Activated T-helper 1 cell treated with Interleukin-2 at 50 U/mL for 16 hours (primary cell): ENCODE measurements at places on chromosomes 12 and 14.

DNA sequence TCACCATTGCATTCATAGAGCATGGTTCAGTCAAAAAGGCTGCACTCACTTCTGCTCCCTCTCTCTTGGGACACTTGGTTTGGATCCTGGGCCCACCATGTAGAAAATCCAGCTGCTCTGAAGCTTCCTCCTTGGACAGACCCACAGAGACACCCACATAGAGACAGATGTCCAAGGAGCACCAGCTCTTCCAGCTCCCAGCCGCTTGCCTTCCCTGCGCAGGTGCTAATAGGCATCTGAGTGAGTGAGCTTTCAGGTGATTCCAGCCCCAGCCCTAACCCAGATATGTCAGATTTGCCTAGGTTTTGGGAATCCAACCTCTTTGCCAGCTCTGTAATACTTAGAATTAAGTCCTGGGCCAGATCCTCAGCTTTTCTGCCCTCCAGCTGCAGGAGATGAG lies 38.6 kb downstream of the DLK1 start:
- DNase-seq = no peak

DNA sequence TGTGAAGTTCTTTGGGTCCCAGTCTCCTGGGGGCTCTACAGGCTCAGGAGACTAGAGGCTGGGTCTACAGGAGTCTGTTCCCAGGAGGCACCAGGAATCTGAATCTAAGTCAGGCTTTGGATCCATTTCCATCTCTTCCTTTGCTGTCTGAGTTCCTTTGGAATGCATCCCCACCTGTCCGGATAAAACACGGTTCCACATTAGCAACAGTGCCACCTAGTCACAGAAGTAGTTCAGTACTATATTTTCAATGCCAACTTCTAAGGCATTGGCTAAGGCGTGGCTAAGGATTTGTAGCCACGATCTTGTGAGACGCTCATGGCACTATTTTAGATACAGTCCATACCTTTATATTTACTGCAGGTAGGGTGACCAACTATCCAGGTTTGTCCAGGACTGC lies 15.1 kb downstream of the ZC2HC1C start:
- no peak for DNase-seq

DNA sequence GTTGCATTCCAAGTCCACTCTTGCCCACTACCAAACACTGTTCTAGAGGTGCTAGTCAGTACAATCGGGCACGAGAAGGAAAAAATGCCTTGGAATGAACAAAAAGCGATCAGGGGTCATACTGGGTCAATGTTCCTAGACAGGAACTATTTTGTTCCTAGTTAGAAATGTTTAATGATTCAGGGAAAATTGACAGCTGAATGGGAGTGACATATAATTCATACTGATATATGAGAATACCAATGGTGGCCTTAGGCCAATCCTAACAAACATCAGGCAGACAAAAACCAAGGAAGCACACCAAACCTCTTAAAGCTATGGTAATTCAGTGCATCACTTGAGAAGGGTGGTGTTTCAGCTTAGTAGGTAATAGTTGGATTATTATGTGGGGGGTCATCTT lies 51.1 kb downstream of the ANAPC7 start:
- no peak for DNase-seq

DNA sequence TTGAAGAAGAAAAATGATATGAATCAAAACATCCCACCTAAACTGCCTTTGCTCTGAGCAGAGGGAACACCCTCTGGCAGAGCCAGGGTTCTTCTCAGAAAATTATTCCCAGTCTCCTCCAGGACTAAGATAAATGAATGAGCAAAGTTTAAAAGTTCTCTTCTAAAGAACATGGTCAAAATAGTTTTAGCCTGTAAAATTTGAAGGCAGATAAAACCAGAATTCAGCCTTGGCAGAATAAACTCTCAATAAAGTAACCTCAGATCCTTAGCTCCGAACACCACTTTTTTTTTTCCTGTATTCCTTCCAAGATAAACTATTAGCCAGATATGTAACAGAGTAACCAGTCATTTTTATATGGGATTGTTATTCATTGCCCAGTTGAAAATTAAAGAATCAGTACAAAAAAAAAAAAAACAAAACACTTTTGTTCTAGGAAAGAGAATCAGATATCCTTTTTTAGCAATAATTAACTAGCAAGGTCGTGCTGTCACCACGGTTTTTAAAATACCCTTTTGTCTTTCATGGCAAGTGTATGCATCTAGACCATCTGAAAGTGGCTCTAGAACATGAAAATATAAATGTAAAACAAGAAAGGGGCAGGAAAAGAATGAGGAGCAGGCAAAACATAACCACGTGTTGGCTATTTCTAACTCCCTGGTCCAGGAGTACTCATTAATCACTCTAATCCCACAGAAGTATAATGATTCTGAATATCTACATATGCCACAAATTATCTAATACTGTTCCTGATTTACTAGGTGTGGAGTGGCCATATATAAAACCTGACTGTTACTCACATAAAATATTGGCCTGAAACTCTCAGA lies 60.8 kb downstream of the CAPZA3 start:
- DNase-seq = no peak

DNA sequence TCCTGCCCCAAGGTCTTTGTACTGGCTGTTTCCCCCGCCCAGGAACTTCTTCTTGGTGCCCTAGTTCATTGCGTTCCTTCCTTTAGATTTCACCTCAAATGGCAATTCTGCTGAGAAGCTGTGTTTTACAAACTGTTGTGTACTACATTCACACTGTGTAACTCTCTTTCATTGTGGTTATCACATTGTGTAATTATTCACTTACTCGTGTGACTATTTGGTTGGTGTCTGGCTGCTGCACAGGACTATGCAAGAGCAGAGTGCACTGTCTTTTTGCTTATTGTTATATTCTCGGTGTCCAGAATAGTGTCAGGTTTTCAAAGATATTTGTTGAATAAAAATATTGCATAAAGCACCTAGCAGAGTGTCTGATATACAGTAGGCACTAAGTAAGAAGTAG lies 177.2 kb upstream of the PRICKLE1 start:
- no peak for DNase-seq

DNA sequence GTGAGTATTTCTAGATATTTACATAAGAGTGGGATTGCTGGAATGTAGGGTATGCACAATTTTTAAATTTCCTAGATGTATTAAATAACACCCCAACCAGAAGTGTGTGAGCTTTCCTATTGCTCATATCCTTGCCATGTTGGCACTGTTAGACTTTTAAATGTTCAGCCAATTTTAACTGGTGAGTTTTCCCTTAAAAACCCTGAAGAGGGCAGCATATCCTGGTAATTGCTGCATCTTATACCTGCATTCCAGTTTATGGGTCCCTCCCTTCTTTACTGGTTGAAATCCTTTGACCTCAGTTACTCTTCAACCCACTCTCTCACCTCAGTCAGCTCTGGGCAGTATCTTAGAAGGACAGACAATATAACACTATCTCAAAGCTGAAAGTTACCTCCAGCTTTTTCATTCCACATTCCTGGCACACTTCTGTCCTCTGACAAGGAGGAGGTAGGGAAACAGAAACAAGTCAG lies 270.6 kb downstream of the PAWR start:
- no peak for DNase-seq

DNA sequence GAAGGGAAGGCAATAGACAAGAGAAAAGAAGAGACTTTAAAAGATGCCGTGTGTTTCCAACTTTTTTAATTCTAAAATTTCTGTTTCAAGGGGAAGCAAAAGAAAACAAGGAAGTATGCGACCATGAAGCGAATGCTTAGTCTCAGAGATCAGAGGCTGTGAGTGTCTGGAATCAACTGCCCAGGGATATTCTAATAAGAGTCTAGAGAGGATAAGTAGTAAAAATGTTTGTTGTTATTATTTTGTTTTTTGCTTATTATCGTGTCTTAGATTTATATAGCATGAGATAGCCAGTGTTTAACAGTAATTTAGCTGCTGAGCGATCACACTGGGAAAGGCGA lies 421 bp downstream of the FCF1 start:
- no peak for DNase-seq

DNA sequence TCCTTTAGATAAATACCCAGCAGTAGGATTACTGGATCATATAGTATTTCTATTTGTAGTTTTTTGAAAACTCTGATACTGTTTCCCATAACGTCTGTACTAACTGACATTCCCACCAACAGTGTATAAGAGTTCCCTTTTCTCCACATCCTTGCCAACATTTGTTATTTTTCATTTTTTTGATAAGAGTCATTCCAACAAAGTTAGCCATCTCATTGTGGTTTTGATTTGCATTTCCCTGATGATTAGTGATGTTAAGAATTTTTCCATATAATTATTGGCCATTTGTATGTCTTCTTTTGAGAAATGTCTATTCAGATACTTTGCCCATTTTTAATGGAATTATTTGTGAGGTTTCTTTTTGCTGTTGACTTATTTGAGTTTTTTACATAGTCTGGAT lies 486.0 kb downstream of the FLRT2 start:
- no peak for DNase-seq

- DNase-seq = no peak
Measured at GRCh38 chr14:72812292-72812851, 81.5 kb downstream of the DPF3 start.

GRCh38 chr12:76451528-76451927 lies 103.3 kb upstream of the BBS10 start:
- DNase-seq = no peak

GRCh38 chr14:54317391-54317790 lies 79.4 kb upstream of the CDKN3 start:
- DNase-seq = no peak

DNA sequence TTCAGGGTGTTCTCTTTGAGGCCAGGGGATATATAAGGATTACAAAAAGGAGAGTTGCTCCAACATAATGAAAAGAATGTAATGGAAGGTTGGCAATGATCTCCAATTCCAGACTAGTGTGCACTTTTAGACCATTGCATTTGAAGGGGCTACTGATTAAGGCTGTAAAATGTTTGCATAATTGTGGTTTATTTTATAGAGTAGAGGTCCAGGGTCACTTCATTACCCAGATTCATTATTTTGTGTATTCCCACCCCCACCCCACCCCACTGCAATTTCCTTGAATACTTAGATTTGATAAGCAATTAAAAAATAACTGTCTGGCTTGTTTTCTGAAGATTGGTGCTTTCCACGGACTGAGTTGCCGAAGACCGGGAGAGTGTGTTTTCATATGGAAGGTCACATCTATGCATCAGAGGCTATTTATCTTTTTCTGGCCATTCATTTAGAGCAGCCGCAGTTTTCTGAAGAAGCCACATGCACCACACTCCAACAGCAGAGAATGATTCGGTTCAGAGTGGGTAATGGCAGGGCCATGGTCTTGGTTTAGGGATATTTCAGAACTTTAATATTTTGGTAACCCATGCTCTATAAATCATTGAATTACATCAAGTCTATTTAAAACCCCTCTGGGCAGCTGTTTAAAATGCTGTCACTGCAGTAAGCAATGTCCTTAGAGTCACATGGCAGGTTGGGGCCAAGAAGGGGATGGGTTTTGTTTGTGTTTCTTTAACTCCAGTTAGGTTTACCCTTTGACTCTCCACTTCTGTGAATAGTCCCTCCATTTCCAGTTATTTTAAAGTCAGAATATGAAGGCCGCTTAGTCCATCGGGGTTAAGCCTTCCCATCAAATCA lies 94.6 kb downstream of the TMEM30B start:
- no peak for DNase-seq

GRCh38 chr12:105192624-105193225 lies 43.2 kb downstream of the APPL2 start:
- DNase-seq = no peak

- DNase-seq = no peak
Measured at GRCh38 chr12:106084014-106084671, 54.6 kb downstream of the NUAK1 start.

- no peak for DNase-seq
Measured at GRCh38 chr14:105891631-105892452, 365.5 kb downstream of the TMEM121 start.

- DNase-seq = no peak
Measured at GRCh38 chr14:100340423-100340813, 17.3 kb downstream of the SLC25A47 start.

DNA sequence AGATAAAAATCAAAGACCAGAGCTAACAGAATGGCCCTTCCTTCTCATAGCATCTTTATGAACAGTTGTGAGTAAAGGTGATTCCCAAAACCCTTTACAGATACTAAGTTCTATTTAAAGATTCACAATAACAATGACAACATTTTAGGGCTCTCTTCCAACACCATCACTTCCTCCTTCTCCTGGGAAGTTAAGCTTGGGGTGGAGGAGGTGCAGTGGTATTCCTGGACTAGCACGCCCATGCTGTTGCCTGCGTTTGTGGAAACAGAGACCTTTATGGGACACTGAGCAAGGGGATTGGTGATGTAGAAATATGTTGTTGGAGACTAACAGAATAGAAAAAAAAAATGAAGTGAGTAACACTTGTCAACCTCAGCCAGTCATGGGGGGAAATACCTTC lies 22.5 kb downstream of the SYNE2 start:
- no peak for DNase-seq

DNA sequence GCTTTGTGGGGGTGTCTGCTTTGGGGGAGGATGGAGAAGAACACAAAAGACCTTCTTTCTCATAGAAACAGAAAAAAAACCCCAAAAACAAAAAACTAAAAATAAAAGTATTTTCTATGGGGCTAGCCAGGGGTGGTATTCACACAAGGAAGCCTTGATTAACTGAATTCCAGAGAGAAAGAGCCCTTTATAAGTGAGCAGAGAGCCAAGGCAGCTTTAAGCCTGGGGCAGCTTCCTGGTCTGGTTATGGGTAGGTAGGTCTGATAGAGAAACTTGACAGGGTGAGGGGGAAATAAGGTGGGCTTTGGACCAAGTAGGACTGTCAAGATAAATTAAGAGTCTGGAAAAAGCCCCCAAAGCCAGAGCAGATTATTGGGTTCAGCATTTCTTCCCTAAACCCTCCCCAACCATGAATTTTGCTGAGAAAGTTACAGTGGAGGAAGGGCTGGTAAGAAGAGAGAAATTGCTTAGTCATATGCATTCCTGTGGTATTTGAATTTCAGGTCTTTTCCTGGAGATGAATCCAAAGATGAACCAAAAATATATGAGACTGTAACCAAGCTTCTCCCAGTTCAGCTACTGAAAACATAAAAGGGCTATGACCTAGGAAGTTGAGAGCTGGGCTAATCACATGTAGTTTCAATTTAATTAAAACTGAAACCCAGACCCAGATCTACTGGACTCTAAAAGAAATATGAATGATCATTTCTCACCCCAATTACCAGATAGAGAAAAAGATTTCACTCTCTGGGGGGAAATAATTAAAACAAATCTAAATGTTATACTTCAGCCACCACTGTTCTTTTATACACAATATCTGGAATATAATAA lies 144.8 kb downstream of the TBC1D30 start:
- DNase-seq = no peak

DNA sequence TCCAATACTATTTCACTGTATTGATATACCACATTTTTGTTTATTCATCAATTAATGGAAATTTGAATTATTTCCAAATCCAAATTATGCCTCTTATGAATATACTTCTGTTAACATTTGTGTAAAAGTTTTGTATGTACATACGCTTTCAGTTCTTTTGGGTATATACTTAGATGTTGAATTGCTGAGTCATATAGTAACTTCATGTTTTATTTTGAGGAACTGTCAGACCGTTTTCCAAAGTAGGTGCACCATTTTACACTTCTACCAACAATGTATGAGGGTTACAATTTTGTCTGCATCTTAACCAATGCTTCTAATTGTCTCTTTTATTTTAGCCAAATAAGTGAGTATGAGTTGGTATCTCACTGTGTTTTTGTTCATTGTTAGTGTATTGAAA lies 10.2 kb upstream of the CCER1 start:
- no peak for DNase-seq

GRCh38 chr12:122099280-122099749 lies 20.8 kb downstream of the MLXIP start:
- DNase-seq = no peak

GRCh38 chr12:132346471-132347175 lies 17.2 kb upstream of the GALNT9 start:
- DNase-seq = no peak
